ENCODE measurements at places on chromosomes 12 and 14.
A peak's percentile ranks its signal among the peaks of the same experiment; 100 is the strongest.

GRCh38 chr12:20282401-20282800, 85.9 kb upstream of the PDE3A start:
- no peak for DNase-seq

GRCh38 chr12:64010069-64010686, 165.7 kb downstream of the SRGAP1 start:
- DNase-seq: no peak

- DNase-seq: no peak
These were observed 232.4 kb downstream of the RGS6 start for GRCh38 chr14:72164420-72165228.

DNA sequence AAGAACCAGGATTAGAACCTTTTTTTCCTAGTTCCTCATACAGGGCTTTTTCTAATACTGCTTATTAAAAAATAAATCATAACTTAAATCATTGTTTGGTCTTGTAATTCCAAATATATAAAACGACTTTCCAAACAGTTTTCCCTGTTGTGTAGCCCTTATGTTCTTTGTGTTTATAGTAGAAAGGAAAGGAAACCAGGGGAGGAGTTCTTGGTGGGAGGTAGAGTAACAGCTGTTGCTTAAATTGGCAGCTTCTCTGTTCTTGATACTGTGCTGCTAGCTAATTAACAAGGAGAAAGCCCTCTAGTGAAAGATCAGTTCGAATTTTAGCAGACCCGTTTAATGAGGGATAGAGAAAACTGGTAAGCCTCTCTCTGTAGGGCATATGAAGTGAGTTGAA, 15.0 kb downstream of the SRP54 start:
- no peak for DNase-seq

DNA sequence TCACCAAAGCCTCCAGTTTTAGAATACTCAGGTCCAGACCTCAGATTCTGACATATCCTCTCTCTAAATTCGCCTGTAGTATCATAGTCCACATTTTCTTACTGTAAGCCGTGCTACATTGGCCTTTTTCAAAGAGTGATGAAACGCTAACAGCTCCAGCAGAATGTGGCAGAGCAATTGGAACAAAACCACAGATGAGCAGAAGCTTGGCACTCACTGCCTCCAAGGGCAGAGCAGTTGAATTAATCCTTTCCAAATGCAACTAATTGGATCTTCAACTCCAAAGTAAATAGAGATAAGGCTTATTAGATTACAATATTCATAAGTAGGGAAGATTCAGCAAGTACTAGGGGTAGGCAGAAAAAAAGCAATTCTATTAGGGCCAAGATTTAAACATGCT, 128.3 kb downstream of the SLC35F4 start:
- DNase-seq: no peak

DNA sequence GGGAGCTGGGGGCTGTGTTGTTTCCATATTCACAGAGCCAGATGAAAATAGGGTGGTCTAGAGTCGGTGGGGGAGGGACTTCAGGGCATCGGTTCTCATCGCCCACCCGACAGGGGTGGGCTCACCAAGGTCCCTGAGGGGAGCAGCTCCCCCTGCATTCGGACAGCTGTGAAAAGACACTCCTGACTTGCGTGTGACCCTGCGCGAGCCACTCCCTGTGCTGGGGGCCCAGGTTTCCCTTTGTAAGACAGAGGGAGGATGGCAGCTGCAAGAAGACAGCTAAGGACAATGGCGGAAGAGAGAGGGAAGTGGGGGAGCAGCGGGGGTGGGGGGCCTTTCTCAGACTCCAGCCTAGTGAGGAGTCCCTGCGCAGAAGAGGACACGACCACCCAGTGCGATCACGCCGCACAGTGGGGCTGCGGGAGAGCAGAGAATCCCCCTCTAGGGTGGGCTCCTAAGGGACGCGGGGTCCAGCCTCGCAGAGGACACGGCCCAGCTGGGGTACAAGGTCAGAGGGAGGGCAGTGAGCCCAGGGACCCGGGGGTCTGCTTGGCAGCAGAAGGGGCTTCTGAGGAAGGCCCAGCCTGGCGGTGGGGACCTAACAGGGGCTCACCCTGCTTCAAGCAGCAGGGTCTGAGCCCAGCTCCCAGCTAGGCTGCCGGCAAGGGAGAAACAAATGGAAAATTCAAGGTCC, 326.9 kb upstream of the DIO3 start:
- peak; percentile 39 for DNase-seq

- DNase-seq: no peak
These were observed 240.4 kb downstream of the CHST11 start for GRCh38 chr12:104697186-104697585.

DNA sequence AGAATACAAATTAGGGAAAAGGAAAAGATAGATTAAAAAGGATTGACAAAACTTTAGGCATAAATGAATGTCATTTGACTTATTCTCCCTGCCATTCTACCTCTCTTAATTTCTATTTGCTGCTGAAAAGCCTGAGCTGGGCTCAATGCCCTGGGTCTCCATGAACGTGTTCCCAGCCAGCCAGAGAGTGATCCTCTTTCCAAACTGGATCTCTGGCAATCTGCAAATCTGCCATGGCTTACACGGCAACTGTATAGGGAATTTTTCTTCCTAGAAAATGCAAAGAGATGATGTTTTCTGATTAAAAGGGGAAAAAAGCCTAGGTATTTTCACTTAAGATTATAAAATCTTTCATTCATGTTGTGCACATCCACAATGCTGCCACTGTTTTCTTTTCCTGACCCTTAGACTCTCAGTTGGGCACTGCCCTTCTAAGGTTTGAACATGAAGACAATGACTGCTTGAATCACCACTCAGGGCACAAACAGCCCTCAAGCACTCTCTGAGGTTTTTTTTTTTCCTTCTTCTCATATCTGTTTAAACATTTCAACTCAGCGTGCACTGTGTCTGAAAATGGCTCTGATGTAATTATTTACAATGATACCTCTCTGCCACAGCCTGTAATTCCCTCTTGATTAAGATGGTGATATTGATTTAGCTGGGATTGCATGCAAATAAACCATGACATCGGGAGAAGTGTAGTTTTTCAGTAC, 60.3 kb downstream of the DACT1 start:
- no peak for DNase-seq

DNA sequence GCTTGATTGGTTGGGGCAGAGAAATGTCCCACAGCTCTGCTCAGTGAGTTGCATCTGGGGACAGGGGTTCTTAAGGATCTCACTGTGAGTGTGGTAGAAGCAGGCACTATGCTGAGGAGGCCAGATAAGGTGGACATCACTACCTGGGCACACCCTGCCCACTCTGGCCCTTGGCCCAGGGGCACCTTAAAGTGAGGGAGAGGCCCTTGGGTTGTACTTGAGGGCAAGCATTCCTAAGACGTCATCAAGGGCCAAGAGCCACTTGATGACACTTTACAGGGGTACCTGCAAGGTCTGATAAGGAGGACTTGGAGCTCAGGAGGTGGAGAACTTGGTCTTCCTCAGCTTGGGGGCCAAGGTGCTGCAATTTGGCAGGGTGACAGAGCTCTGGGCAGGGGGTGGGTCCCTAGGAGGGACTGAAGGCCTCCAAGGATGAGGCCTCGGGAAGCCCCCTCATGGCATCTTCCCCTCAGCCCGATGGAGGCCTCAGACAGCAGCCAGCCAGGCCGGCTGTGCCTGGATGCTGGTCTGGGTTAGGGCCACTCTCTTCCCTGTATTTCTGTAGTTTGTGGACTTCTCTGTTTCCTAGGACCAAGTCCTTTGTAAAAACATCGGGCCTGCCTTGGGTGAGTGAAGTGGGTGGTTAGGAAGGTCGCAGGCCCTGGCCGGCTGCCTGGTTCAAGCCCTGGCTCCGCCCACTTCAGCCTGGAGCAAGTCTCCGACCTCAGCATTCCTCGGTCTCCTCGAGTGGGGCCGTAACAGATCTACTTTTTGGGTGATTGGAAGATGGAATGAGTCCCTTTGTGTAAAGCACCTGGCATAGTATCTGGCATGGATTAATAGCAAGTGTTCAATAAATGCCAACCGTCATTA, 24.8 kb downstream of the GPR68 start:
- no peak for DNase-seq

DNA sequence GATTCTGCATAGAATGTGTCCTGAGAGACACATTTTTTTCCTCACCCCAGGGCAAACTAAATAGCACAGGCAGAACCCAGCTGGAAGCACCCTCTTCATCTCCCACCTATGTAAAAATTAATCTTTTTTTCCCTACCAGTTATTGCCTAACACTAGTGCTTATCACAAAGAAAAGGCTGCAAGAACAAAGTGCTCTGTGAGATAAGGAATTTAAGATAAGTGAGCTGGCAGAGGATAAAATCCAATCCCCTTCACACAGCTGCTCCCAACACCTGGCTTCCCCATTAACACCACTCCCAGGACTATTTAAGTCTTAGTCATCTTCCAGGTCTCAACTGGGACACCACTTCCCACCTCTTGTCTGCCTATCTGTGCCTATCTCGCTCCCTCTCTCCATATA, 75.2 kb downstream of the TTC9 start:
- DNase-seq: no peak

DNA sequence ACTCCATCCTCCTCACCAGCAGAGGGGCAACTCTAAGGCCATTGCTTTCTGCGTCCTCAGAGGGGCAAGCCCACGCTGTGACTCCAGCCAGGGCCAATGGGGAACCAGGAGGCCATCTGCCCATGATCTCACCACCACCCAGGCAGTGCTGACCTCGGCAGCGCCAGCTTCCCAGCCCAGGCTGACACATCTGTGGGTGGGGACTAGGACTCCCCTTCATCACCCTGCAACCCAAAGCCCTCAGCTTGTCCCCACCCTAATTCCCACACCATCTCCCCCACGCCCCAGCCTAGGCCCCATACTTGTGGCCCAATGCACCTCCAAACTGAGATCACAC, 58.6 kb downstream of the VWF start:
- DNase-seq: no peak

DNA sequence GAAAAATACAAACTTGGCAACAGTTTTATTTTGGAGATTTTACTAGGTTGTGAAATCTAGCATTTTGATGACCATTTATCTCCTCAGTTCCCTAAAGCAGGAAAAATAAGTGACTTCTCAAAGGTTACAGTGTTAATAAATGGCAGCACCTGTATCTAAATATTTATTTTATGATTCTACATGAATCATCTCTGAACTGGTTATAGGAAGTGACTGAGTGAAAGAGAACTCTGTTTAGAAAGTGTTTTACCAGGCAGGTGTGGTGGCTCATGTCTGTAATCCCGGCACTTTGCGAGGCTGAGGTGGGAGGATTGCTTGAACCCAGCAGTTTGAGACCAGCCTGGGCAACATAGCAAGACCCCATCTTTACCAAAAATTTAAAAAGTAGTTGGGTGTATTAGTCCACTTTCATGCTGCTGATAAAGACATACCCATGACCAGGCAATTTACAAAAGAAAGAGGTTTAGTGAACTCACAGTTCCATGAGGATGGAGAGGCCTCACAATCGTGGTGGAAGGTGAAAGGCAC, 26.3 kb downstream of the MIPOL1 start:
- no peak for DNase-seq

GRCh38 chr12:16086942-16087341, 175.8 kb downstream of the DERA start:
- DNase-seq: no peak

GRCh38 chr14:69413483-69413882, 15.0 kb downstream of the SLC39A9 start:
- no peak for DNase-seq

DNA sequence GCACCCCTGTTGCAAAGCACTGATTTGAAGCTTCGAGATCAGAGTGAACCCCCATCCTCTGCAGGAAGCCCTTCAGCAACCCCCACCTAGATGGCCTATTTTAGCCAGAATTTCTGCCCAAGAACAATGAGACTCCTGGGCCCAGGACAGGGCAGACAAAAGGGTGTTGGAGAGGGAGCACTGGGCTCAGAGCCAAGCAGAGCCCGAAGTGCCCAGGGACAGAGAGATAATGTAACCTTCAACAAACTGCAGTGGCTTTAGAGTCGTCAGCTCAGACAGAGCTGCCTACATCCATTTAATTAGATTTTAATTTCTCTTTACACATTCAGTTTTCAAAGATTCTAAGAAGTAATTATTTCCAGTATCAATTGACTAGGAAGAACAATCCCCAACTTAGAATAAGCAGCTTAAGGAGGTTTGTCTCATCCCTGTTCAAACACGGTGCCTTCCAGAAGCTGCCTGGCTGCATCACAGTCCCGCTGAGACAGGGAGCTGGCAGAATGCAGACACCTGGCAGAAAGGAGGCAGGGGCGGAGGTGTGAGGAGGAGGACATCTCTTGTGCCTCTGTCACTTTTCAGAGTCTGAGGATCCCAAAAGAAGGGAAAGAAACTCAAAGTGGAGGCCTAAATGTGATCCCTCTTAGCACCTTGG, 504.9 kb upstream of the CCDC196 start:
- no peak for DNase-seq

DNA sequence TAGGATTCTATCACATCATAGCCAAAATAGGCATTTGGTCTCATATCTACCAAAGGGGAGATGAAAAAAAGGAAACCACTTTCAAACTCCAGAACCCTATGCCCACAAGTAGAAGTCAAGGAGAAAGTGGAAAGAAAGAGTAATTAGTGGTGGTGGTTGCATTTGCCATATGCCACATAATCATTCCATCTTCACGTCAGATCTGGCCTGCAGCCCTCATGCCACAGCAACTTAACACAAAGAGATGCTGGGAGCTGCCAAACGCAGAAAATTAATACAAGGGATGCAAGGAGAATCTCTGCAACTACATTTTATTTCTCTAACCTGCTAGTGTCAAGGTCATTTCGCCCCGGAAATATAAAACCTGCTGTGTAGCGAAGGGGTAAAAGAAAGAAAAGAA, 148.6 kb upstream of the FOXN3 start:
- no peak for DNase-seq

DNA sequence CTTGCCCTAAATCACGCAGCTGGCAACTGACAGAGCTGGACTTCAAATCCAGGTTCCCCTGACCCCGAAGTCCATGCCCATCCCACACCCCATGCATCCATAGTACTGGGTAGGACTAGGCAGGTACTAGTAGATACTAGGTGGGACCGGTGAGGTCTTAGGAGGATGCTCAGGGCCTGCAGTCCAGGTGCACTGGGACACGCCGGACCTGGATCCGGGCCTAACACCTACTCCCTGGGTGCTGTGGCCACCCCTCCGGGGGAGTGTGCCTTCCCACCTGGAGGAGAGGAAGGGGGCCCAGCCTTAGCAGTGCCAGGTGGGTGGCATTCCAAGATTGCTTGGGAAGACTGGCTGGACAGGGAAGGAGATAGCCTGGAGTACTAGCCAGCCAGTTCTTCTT, 64.8 kb downstream of the CACNA1C start:
- no peak for DNase-seq

GRCh38 chr14:76090616-76091391, 60.9 kb upstream of the GPATCH2L start:
- DNase-seq: no peak

DNA sequence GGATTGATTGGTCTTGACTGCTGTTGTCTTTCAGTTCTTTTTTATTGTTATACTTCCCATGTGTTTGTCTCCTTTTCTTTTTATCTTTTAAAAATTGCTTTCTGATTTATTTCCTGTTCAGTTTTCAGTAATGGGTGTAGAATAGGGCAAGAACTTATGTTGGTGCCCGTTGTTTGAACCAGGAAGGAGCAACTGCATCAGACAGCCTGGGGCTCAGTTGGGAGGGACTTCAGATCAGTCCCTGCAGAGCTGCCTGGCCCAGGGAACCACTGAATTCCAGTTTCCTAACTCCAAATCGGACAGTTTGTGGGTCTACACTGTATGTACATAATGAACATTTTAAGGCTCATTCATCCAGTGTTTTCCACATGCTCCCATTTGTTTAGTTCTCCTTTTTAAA, 64.9 kb downstream of the FBXO34 start:
- peak; percentile 13 for DNase-seq

All from retina (tissue), 1 donor.